ENCODE measurements at places on chromosomes 5 and 9. TPM values are rescaled to one million over a fixed set of nuclear protein-coding genes. Genes with fewer than 3 reads are reported as not detected.

Gene GFPT2
- 20.4 TPM for total RNA-seq

Gene OR1L4
- not detected for total RNA-seq

Gene NFIB
- 99.4 TPM for total RNA-seq

Gene PCDHB2
- total RNA-seq = 3.8 TPM
